ENCODE measurements at places on chromosomes 5 and 9. TPM values are rescaled to one million over a fixed set of nuclear protein-coding genes. Genes with fewer than 3 reads are reported as not detected.
A peak's percentile ranks its signal among the peaks of the same experiment; 100 is the strongest.

DNA sequence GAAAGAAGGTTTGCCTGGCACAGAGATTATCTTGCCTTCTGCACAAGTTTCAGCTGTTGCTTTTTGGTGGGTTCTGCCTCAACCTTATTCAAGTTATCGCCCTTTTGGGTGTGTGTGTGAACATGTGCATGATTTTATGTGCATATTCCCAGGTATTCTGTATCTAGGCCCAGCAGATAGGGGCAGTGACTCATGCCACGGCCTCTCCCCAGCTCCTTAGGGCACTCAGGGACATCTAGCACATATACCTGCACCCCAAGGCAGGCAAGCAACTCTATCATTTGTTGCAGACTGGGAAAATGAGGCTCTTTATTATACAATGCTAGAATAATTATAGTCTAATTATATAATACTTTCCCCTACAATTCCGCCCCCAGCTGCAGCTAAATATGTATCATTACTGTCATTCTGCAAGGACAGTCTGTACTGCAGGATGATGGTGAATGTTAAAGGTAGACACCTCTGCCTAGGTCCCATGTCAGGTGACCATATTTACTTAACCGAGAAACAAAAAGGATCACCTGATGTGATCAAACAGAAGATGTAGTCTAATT is 128.9 kb downstream of the PDE8B start:
- no peak for DNase-seq

AQP3 gene
- 9.9 TPM for total RNA-seq

GRCh38 chr9:88807426-88807825 is 183.8 kb upstream of the S1PR3 start:
- no peak for DNase-seq

DNA sequence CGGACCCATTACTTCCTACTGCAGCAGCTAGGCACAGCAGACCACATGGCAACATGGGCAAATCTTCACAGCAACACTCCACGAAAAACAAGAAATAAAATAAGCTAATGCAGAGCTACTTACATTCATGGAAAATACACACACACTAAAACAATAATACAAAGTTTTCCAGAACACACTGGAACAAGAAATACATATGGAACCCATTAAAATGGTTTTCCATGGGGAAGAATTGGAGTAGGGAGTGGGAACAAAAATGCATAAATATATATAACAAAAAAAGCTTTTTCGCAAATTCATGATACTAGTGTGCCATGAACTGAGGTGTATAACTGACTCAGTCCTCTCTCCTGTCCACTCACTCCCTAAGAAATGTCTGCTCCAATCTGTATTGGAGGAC is 8.3 kb downstream of the ADAMTS12 start:
- peak; percentile 18 for DNase-seq

DNA sequence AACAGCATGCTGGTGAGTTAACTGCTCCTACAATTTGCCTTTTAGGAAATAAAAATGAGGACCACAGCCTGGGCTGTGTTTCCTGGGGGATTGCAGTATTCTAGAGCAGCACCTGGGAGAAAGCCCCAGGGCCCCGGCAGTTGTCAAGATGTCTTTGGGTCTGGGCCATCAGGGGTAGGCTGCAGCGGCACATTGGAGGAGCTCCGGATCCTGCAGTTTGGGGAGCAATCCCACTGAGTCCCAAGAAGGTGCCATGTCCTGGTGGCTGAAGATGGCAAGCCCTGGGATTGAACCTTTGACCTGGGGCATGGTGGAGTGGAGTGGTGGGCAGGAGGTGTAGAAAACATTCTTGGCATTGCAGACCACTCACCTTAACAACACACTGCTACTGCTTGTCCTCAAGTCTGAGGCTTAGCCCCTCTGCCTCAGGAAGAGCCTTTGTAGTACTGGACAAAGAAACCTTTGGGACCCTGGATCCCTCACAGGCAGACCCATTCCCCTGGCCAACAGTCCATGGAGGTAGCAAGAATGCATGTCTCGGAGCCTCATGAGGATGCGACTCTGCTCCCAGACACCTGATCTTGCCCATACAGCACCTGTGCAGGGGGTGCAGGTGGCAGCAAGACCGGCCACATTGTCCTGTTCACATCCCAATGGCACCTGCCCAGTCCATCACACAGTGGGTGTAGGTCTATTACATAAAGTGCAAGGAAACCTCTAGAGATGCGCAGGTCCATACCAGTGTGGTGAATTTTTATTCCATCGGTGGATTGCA is 159.1 kb upstream of the IRX2 start:
- no peak for DNase-seq

GRCh38 chr5:142978726-142979125 is 208.5 kb downstream of the ARHGAP26 start:
- DNase-seq, result no peak

FST gene
- 0.63 TPM for total RNA-seq

DNA sequence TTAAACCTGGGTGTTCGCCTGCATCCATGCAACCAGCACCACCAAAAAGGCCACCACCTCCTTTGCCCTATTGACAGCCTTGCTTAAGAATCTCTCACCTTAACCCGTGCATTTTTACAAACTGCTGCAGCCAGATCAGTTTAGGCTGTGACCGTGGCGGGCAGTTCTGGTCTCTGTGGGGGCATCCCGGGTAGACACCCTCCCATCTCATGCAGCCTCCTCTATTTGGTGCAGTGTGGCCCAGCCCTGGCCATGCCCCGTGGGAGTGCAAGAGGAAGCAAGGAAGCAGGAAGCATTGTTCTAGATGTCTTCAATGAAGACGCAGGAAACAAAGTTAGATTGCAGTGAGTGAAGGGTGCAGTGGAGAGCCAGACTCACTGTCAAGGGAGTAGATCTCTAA is 108.8 kb upstream of the MVB12B start:
- no peak for DNase-seq

DNA sequence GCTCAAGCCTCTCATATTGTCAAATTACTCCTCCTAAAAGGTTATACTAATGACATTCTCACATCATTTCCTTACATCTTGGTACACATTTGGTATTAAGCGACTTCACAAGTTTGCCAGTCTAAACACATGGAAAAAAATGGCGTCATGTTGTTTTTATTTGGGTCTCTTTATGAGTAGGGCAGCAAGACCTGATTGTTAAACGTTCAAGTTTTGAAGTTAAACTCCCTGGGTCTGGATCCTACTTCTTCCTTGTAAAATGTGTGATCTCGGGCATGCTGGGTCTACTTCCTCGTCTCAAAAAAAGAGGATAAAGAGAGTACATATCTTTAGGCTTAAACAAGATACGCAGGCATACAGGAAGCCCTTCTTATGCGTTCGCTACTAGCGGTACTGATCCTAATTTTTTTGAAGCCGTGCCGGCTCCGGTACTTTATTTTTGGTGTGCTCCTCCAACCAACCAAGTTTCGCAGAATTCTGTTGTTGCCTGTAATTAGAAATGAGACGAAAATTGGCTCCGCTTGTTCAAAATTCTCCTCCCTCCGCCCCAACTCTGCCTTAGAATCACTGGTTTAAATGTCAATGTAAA is 596 bp upstream of the CDC37L1 start:
- no peak for DNase-seq

DNA sequence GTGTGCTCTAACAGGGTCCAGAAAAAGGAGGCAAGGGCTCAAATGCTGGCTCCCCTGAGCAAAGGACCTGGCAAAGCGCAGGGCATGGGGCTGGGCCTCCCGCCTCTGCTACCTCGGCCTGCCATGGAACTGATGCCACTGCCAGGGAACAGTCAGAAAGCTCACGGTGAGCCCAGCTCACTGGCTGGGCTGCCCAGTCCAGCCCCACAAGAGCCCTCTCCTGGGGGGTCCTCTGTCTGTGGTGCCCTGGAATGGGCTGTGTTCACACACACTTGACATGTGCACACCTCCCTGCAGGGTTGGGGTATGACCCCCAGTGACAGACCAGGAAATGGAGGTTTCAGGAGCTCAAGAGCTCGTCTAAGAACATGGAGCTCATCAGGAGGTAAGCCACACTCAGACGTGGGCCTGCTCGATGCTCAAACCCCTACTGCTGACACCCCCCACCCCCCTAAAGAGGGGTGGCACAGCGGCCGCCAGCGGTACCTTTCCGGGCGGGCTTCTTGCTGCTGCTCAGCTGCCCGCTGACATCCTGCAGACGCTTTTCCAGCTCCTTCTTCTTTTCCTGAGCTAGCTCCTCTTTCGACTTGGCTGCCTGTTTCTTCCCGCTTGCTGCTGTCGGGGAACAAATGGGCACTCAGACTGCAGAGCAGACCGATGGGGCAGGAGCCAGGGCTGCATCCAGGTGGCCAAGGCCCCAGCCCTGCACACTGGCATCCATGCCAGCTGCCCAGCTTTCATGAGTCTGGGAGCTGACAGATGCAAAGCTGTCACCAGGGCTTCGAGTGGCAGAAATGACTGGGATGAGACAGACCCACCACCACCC is 9.1 kb downstream of the BRD3OS start:
- DNase-seq, result no peak

MARVELD2 gene
- total RNA-seq, result 16.2 TPM

- DNase-seq, result no peak
Observed at GRCh38 chr5:95935553-95936100, 26.0 kb downstream of the ELL2 start.
